Stimulated activated CD4-positive, alpha-beta T cell treated with anti-CD3 and anti-CD28 coated beads, Interleukin-4, amount 100 ng/mL, for 4 hours (primary cell): ENCODE measurements at places on chromosomes 5 and 9.
A peak's percentile ranks its signal among the peaks of the same experiment; 100 is the strongest.

GRCh38 chr5:164324239-164324638, 818.8 kb downstream of the MAT2B start:
- no peak for DNase-seq

- DNase-seq: no peak
Measured at GRCh38 chr9:22206833-22207232, 197.7 kb upstream of the CDKN2B start.

DNA sequence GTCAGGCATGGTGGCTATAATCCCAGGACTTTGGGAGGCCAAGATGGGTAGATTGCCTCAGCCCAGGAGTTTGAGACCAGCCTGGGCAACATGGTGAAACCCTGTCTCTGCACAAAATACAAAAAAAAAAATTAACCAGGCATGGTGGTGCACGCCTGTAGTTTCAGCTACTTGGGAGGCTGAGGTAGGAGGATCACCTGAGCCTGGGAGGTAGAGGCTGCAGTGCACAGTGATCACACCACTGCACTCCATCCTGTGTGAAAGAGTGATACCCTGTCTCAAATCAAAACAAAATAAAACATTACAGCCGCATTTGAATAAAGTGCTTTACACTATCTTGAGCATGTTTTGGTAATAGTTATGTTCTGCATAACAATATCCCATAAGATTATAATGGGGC, 74.0 kb downstream of the IQGAP2 start:
- DNase-seq: no peak

DNA sequence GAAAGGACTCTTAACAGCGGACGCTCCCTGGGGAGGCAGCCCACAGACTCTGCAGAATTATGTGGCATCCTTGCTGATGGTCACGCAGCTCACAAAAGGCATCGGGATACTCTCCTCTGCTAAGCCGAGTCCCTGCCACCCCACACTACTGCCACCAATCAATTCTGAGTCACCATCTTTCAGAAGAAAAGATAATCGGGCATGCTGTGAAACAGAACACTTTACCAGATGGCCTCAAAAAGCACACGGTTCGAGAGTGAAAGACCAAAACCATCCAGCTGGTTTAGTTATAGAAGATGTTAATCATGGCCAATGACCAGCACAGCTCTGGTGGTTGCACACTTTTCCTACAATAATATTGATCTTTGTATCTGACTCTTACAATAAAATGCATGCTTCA, 136.3 kb downstream of the MYO10 start:
- no peak for DNase-seq

DNA sequence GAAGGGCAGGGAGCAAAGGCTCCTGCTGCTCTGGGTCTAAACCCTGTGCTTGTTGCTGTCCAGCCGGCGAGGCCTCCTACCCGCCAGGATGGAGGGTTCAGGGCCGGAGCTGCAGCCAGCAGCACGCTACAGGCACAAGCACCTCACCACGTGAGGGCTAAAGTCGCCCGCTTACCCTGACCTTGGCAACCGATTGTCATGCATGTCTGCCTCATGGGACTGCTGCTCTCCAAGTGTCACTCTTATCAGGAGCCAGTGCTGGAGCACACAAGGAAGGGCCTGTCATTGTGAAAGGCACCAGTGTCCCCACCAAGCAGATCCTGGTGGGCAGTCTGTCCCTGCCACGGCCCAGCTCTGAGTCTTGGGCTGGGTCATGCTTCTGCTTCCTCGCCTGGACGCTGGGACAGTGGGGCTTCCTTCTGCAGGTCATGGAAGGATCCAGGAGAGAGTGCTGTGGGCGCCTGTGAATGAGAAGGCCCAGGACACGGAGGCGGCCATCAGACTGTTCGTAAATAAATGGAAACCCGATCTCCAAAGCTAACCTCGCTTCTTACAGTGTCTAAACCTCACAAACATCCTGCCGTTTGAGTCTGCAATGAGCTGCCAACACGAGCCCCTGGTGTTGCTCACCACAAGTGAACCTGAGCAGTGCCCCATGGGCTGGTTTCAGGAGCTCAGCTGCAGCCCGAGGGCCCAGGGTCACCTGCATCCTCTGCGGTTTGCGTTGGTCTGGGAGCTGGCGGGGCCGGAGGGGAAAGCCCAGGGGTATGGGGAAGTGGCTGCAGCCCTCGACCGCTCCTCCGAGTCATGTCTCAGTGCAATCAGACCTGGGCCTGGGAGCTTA, 58.2 kb upstream of the RXRA start:
- no peak for DNase-seq

GRCh38 chr9:89523948-89524347, 26.0 kb upstream of the SEMA4D start:
- peak; percentile 56 for DNase-seq

- DNase-seq: no peak
Measured at GRCh38 chr9:5767968-5768932, 64.7 kb downstream of the ERMP1 start.

DNA sequence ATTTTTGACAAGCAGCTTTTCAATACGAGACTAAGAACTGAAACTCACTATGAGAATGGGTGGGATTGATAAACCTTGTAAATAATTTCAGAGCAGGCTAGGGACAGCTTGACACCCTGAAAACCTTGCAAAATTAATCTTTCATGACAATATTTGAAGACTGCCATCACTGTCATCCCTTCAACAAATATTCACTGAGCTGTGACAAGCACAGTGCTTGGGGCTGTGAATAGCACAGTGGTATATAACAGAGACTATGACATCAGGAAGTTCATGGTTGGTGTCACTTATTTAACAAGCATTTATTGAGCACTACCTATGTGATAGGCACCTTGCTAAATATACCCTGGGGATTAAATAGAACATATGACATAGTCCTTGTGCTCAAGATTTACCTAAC, 741.0 kb upstream of the RIOK2 start:
- DNase-seq: no peak

DNA sequence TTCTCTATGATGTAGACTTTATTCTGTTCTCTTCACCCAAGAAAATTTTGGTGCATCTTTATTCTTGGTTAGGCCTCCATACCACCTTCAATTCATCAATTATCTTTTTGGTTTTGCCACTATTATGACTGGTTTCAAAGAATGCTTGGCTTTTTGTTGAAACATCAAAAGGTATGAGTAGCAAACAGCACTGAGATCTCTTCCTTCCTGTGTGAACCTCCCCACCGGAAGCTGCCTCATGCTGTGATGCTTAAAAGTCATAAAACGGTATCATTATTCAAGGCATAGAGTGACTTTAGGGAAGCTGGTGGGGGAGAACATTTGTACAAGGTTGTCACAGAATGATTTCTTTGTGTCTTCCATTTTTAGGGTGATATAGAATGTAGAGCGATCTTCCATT, 70.6 kb downstream of the IQGAP2 start:
- DNase-seq: peak; percentile 43

DNA sequence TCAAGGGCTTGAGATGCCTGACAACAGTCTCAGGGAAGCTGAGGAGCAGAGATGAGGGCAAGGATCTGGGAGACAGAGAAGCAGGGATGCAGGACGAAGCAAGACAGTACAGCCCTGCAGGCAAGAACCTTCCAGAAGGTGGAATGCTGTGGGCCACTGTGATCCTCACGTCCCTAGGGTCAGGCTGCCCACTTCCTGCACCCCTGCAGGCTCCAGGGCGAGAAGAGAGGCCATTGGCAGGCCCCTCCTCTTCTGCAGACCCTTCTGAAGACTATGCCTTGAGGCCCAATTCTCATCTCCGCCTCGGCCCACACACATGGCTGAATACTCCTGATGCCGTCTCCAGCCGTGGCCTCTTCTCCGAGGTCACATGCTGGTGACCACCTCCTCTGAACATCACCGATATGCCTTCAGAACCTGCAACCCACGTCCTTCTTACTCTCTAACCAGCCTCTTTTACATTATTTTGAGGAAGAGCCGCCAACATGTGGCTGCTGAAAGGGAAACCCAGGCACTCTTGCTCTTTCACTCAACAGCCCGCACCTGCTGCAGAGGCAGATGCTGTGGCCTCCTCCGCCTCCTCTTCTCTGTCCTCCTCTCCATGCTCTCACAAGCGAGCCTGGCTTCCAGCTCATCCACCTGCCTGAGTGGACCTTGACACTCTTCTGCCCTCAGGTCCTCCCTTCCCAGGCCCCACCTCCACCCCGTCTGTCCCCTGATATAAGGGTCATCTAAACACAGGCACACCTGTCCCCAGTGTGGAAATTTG, 181.5 kb downstream of the IRX2 start:
- no peak for DNase-seq
